ENCODE measurements at places on chromosomes 13 and 19. TPM values are rescaled to one million over a fixed set of nuclear protein-coding genes. Genes with fewer than 3 reads are reported as not detected.

DNA sequence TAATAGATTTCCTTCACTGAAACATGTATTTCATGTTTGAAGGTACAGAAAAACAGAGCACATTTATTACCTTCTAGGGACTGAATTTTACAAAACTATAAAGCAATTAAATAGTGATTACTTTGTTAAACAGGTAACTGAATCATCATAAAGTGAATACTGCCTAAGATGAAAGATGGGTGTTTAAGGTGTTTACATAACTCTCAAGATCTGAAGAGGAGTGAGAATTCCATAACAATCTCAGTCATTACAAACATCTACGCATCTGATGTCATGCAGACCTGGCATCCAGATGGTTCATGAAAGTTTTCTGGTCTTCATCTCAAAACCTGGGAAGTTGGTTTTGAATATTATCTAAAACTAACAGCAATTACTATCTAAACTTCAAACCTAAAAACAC, 80.4 kb downstream of the MIPEP start:
- no peak for ATAC-seq

GRCh38 chr13:27481766-27482165, 31.4 kb upstream of the MTIF3 start:
- ATAC-seq, result peak; percentile 46

DNA sequence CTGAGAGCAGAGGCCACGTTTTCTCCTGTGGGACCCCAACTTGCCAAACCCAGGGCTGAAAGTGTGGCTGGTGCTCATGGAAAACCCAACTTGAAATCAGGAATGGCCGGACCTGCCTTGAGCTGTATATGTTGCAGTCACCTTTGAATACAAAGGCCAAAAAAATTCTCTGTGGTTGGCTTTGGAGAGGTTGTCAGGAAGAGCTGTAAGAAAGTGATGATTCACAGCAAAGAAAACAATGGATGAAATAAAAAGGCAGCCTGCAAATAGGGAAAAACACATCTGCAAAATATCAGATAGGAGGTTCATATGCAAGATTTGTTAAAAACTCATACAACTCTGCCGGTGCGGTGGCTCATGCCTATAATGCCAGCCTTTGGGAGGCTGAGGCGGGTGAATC, 715.8 kb downstream of the UQCRFS1 start:
- no peak for ATAC-seq

Gene TYROBP
- 4.1 TPM for total RNA-seq

DNA sequence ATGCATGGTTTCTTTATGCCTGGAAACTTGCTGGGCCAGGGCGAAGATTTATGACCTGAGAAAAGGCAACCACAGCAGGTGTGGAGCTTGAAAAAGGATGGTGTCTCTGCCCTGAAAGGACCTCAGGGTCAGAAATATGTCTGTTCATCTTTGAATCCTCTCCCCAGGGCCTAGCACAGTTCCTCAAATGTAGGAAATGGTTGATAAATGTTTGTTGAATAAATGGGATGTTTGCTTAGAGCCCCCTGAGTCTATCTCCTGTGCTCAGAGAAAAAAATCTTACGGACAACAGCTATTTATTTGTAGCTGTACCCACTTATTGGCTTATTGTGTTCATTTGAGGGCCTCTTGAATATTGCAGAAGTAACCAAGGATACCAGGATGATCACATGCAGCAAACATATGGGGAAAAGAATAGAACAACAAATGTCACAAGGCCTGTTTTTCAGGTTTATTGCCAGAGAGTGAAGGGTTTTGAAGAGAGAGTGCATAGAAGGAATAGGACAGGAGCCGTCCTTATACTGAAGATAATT, 114.5 kb downstream of the KLF5 start:
- peak; percentile 10 for ATAC-seq

- ATAC-seq, result no peak
These were observed 107.3 kb upstream of the ZNF507 start for GRCh38 chr19:32238076-32238475.

Gene RYR1
- total RNA-seq, result 6.4 TPM

GRCh38 chr13:40611004-40611403, 55.4 kb downstream of the FOXO1 start:
- ATAC-seq, result peak; percentile 41

- ATAC-seq, result no peak
These were observed 1.8 kb downstream of the ZNF175 start for GRCh38 chr19:51572908-51573307.

Gene SLC1A6
- total RNA-seq, result not detected

DNA sequence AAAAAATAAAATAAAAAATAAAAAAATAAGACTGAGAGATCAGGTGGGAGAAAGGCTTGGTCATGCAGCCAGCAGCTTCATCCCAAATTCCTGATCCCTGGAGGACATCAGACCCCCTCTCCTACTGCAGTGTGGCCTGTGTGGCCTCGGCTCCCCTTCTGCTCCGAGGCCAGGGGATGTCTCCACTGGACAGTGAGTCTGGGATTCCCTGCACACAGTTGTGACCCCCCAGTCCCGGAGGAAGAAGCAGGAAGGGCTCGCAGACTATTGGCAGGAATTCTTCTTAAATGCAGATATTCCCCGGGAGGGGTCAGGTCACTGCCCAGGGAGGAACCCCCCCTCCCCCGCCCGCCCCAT, 41.9 kb downstream of the ZNF627 start:
- ATAC-seq, result peak; percentile 31

- ATAC-seq, result no peak
These were observed 298.8 kb downstream of the LMO7 start for GRCh38 chr13:75934889-75935288.

- ATAC-seq, result no peak
These were observed 57.6 kb upstream of the MEDAG start for GRCh38 chr13:30848332-30849027.

Gene VN1R2
- total RNA-seq, result not detected

DNA sequence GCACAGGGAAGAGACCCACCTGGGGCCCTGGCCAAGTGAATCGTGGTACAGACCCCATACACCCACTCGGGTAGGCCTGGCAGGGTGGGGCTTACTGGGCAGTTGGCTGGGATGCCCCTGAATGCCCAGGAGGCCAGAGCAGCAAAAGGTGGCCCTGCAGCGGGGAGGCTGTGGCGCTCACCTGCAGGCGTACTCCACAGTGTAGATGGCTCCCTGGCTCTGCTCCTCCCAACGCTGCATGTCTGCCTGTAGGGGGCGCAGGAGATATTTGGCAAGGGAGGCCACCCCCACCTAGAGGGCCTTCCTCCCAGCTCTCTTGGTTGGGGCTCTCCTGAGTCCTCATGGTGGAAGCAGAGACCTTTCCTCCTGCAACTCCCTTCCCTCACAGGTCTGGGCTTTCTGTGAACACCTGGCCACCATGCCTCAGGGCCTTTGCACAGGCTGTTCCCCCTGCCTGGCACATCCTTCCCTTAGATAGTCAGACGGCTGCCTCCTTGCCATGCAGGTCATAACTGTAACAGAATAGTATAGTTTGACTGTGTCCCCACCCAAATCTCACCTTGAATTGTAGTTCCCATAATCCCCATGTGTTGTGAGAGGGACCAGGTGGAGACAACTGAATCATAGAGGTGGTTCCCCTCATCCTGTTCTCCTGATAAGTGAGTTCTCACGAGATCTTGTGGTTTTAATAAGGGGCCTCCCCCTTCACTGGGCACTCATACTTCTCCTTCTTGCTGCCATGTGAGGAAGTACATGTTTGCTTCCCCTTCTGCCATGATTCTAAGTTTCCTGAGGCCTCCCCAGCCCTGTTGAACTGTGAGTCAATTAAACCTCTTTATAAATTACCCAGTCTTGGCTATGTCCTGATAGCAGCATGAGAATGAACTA, 5.9 kb downstream of the BORCS8 start:
- peak; percentile 68 for ATAC-seq

DNA sequence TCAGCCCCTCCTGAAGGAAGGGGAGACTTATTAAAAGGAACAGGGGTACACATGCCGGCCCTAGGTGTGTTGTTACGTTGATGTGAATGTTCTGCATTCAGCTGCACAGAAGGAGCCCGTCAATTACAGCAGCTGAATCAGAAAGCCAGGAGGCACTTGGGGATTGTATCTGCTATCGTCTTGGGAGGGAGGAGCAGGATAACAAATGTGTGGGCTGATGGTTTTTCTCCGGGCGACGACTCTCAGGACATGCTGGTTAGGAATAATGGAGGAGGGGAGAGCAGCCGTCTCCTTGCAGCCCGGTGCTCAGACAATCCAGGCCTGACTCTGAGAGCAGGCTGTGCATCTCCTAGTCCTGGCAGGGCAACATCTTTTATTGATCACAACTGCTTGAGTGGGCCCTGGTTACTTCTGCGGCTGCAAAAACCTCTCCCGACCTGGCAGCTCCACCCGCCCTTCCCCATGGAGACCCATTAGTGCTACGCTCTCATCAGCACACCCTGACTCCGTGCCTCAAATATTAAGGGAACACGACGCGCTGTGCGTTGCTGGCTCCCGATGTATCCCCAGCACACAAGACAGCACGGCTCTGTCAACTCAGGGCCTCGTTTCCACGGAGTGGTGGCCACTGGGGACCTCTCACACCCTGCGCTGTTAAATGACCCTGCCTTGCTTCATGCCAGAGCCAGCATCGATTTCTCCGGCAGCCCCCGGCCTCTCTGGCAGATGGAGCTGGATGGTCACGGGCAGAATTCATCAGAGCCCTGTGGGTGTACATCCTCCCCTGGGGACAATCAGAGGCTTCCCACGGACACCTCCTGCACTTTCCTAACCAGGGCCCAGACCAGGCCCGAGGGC, 25.3 kb downstream of the PEPD start:
- ATAC-seq, result no peak

- ATAC-seq, result no peak
These were observed 3.4 kb upstream of the UBE2L5 start for GRCh38 chr13:30418717-30419459.

Gene MAP1S
- total RNA-seq, result 16.9 TPM

DNA sequence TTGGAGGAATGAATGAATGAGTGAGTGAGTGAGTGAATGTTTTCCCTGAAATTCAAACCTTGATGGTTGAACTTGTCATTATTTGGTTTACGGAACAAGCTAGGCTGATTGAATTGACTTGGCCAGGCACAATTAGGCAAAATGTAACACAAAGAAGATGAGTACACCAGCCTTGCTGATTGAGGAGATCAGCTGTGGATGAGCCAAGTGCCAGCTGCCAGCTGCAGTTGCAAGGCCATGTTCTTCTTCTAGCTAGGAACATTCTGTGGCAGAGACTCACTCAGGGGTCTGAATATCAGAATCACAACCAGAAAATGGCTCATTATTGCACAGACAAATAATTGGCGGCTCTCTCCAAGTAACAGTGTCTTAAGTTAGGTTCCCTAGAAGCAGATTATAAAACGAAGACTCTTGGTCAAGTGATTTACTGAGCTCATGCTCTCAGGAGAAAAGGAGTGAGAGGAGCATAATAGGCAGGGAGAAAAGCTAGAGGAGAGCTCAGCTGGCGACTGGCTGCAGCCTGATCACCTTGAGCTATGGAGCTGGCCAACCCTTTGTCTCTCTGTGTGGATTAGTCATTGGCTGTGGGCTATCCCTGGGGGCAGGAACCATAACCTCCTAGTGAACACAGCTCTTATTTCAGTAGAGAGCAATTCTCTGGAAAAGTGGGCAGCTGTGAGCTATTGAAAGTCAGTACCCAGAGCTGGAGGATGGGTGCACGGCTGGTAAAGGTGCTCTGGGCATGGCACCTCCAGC, 225.3 kb upstream of the SERP2 start:
- ATAC-seq, result no peak

DNA sequence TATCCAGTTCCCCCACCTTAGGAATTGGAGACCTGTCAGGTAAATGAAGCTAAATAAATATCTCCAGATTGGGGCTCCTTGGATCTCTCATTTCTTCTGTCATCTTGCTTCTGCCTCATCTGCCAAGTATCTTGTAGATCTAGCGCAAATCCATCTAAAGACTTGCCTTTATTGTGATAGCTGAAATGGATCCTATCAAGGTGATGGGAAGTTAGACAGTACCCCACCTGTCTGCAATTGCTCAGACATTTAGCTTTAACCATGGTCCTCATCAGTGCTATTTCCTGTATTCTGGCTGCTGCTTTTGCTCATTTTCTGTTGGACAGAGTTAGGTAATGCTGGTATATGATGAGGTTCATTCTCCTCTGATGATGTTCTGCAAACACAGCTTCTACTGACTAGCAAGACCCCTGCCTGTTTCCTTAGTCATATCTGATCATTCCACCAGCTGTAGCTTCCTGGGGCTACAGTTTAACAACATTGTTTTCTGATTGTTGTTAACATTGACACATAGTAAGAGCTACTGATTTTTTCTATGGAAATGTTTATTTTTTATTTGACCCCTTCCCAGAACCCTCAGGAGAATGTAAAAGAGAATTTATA, 340.0 kb downstream of the DCT start:
- ATAC-seq, result no peak

Gene SMIM44
- total RNA-seq, result not detected

Gene SH2D3A
- total RNA-seq, result 28.7 TPM

Gene PSG3
- total RNA-seq, result not detected

GRCh38 chr13:94967183-94968039, 255.1 kb upstream of the SOX21 start:
- ATAC-seq, result peak; percentile 84

DNA sequence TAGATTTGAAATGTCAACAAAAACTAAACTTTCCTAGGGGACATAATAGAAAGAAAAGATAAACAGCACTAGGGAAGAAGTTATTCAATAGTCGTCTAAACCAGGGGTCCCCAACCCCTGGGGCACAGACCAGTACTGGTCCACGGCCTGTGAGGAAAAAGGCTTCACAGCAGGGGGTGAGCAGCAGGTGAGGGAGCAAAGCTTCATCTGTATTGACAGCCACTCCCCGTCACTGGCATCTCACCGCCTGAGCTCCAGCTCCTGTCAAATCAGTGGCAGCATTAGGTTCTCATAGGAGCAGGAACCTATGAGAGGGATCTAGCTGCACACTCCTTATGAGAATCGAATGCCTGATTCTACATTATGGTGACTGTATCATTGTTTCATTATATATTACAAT, 382.7 kb downstream of the MYO16 start:
- ATAC-seq, result no peak

- ATAC-seq, result no peak
These were observed 174.9 kb downstream of the B3GLCT start for GRCh38 chr13:31374682-31375081.

DNA sequence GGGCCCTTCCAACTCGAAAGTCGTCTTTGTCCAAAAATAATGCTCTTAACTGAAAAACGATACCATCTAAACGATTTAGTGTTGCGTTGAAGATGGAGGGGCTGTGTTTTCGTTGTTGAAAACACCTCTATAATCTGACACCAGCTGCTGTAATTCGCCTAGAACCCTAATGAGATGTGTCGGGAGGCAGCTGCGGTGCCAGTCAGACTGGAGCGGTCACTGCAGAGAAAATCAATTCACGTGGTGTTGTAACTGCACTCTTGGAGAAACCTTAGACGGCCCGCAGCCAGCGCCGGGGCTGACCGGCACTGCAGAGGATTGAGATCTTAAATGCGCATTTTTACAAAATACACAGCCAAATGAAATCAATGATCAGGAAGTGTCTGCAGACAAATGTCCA, 339.1 kb downstream of the ZNF536 start:
- no peak for ATAC-seq

GRCh38 chr13:98484289-98485219, 92.4 kb downstream of the STK24 start:
- ATAC-seq, result peak; percentile 93

All from esophagus mucosa (tissue), 1 donor.